ENCODE measurements at places on chromosomes 2 and 18.

DNA sequence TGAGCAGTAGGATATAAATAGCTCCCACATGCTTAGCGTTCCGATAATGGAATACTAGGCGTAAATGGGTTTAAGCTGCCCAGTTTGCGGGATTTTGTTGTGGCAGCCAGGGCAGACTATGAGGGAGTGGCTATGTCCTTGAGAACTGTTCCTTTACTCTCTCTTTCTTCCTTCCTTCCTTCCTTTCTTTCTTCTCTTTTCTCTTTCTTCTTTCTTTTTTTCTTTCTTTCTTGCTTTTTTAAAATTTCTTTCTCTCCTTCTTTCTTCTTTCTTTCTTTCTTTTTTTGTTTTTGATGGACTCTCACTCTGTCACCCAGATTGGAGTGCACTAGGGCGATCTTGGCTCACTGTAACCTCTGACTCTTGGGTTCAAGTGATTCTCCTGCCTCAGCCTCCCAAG, 9.1 kb upstream of the PRELID3A start:
- no peak for DNase-seq

DNA sequence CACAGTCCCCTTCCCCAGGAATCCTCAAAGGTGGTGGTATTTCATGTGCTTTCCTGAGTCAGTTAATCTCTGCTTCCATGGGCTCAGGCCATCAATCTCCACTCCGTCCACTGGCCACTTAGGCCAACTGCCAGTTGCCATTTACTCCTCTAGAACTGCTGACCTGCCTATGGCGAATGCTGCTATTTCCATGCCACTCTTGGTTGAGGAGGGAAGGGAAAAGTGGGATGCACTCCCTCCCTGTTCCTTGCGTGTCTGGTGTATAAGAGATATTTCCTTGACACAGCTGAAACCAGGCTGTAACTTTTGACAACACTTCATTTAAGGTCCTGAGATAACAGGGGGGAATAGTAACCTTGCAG, 261.5 kb downstream of the MREG start:
- no peak for DNase-seq

DNA sequence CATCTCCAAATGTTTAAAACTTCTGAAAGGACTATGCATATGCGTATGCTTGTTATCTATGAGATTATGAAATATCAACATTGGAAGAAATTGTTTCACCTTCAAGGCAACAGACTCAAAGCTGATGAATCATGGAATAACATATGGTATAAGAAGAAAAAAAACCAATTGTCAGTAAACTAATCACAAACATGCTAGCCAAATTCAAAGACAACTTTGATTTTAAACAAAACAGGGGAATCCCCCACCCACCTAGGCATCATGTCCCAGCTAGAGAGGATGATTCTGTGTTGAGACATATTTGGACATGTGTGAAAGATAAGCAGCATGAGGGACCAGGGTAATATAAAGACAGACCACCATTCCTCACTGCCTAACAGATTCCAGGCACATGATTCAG, 147.7 kb downstream of the WDPCP start:
- DNase-seq = no peak

DNA sequence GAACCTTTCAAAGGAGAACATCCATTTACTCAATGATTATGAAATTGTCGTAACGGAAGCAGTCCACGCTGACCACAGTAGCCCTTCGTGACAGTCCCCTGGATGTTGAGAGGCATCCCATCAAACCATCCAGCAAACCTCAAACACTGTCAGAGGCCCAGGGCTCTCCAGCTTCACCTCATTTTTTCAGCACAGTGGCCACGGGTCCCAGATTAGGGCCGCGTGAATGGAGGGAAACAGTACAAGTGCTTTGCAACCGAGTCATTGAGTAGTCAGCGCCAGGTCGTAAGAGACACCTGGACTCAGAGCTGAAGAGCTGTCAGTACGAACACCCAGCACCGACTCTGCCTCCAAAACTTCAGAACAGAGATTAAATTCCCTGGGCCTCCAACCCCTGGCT, 552.5 kb upstream of the SALL3 start:
- no peak for DNase-seq

GRCh38 chr2:30048636-30049175, 98.1 kb upstream of the YPEL5 start:
- no peak for DNase-seq

Data from stimulated activated CD4-positive, alpha-beta T cell treated with anti-CD3 and anti-CD28 coated beads, Interleukin-12 subunit alpha, Interleukin-12 subunit beta, amount 100 ng/mL, for 4 hours (primary cell).